ENCODE measurements at places on chromosomes 6 and 20. TPM values are rescaled to one million over a fixed set of nuclear protein-coding genes. Genes with fewer than 3 reads are reported as not detected.

- DNase-seq, result no peak
These were observed 419.7 kb downstream of the CD109 start for GRCh38 chr6:74115674-74116073.

GRCh38 chr6:82957171-82957867 lies 108.3 kb downstream of the UBE3D start:
- peak; percentile 66 for DNase-seq

GRCh38 chr6:98633886-98634285 lies 200.5 kb upstream of the POU3F2 start:
- DNase-seq, result no peak

CABLES2 gene
- total RNA-seq, result 6.9 TPM

RSPO4 gene
- 0.42 TPM for total RNA-seq

DNA sequence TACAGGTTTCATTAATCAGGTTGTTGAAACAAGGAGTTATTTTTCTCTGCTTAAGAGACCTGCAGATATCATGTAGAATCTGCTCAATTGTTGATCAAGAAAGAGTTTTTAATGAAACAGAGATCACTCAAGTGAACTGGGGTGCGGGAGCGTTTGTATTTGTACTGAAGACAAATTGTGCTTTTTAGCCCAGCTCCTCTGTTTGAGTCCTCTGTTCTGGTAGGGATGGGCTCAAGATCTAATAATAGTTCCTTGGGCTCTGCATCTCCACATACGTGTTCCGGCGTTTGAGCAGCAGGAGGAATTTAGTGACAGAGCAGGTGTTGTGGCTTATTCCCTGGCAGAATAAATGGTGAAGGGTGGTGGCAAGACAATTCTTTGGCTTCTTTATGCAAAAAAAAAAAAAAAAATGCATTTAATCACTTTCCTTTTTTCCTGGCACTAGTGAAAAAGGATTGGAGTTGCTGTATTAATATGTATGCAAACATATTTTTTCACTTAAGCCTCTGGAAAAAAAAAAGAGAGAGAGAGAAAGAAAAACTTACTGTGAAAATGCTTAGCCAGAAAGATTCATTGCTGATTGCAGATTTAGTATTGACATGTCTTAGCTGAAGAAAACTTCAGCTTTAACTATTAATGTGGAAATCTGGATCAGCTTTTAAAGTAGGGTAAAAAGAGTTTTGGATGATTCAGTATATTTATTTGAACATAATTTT lies 4.0 kb downstream of the CITED2 start:
- DNase-seq, result no peak

- peak; percentile 96 for DNase-seq
These were observed 504 bp downstream of the VPS16 start for GRCh38 chr20:2840967-2841531.

- no peak for DNase-seq
These were observed 362.0 kb upstream of the CITED2 start for GRCh38 chr6:139736325-139736906.
